Upper lobe of left lung (tissue), 6 donors: ENCODE measurements at places on chromosomes 2 and 18.

GRCh38 chr2:43553341-43553855 lies 42.4 kb downstream of the THADA start:
- DNase-seq = no peak

DNA sequence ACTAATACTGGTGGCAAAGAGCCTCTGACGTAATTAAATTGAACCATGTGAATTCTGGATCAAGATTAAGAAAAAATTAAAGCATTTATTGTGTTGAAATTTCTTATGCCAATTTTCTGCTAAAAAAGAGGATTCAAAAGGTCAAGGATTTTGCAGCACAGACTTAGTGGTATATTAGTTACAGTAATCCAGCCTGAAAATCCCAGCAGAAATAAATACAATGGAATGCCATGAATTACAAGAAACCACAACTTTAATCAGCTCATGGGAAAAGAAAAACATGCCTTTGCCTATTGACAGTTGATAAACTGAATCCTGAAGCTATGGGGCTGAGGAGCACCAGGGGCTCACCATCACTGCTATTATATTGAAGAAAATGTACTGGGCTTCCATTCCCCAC lies 114.8 kb upstream of the SATB2 start:
- no peak for DNase-seq

DNA sequence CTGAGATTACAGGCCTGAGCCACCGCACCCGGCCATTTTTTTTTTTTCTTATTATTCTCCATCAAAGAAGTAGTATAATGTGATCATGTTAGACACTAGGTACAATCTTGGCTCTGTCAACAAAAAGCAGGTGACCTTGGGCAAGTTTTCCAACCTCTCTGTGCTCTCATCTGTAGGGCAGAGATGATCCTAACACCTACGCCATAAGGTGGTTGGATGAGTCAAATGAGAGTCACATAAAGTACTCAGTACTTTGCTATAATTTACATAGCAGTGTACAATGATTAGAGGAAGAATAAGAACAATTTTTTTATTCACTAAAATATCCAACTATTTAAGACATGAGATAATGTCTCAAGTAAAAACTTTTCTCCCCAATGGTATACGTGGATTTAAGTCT lies 128.6 kb downstream of the TGIF1 start:
- no peak for DNase-seq

DNA sequence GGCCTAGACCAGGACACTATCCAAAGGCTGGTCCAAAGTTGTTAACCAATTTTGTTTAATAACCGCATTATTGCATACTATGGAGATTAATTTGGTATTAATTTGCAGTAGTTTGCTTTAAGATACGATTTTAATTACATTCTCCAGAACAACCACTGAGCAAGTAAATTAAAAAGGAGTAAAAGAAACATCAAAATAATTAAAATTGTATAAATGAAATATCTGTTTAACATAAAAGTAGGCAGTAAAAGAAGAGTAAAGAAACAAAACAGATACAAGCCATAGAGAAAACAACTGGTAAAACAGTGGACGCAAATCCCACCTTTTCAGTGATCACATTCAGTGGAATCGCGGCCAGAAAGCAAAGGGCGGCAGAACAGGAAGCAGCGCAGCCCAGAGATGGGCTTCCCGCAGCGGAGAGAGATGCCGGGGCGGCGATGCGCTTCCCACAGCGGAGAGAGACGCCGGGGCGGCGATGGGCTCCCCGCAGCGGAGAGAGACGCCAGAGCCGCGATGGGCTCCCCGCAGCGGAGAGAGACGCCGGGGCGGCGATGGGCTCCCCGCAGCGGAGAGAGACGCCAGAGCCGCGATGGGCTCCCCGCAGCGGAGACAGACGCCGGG lies 176.8 kb downstream of the RTP5 start:
- no peak for DNase-seq

- no peak for DNase-seq
These were observed 131.5 kb downstream of the UXS1 start for GRCh38 chr2:106062627-106063026.
